Peyer's patch (tissue), 4 donors: ENCODE measurements at places on chromosomes 2 and 18. TPM values are rescaled to one million over a fixed set of nuclear protein-coding genes. Genes with fewer than 3 reads are reported as not detected.

GRCh38 chr2:100703213-100703612, 116.7 kb upstream of the NPAS2 start:
- no peak for DNase-seq

G6PC2 gene
- not detected for total RNA-seq

KCNK3 gene
- 0.76 TPM for total RNA-seq

ERMN gene
- 0.40 TPM for total RNA-seq

- DNase-seq, result no peak
Observed at GRCh38 chr18:49893036-49893435, 79.7 kb upstream of the ACAA2 start.

GKN2 gene
- not detected for total RNA-seq

- peak; percentile 56 for DNase-seq
Observed at GRCh38 chr18:3458378-3458777, 8.4 kb downstream of the TGIF1 start.

VIL1 gene
- 779 TPM for total RNA-seq

- DNase-seq, result no peak
Observed at GRCh38 chr2:151482171-151482725, 72.5 kb downstream of the RIF1 start.

DNA sequence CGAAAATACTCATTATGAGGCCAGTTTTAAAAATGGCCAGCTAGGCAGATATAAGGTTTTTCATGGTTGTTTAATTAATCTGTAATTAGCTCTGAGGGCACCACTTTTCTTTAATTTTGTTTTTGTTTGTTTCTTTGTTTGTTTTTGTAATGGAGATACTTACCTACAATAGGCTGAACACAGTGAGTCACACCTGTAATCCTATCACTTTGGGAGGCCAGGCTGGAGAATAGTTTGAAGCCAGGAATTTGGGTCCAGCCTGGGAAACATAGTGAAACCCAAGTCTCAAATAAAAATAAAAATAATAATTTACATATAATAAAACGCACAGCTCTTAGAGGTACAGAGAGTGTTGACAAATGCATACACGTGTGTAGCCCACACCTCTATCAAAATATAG, 56.8 kb upstream of the MSH2 start:
- no peak for DNase-seq

IL36G gene
- total RNA-seq, result not detected

DNA sequence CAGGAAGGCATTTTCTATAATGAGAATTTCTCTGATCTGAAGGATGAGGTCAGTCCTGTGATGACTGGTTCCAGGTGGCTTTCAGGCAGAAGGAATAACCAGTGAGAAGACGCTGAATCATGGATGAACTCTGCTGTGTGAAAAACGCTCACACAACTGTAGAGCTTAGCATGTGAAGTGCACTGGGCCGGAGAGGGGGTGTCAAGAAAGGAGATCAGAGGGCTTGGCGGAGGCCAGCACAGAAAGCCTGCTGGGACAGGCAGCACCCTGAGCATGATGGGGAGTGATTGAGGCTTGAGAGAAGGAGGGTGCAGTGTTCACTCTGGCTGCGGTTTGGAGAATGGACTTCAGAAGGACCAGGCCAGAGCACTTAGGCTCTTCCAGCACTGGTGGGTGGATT, 236.5 kb downstream of the TPGS2 start:
- no peak for DNase-seq

- DNase-seq, result no peak
Observed at GRCh38 chr2:113762377-113763118, 6.1 kb upstream of the SLC35F5 start.

EPAS1 gene
- total RNA-seq, result 114 TPM

DNA sequence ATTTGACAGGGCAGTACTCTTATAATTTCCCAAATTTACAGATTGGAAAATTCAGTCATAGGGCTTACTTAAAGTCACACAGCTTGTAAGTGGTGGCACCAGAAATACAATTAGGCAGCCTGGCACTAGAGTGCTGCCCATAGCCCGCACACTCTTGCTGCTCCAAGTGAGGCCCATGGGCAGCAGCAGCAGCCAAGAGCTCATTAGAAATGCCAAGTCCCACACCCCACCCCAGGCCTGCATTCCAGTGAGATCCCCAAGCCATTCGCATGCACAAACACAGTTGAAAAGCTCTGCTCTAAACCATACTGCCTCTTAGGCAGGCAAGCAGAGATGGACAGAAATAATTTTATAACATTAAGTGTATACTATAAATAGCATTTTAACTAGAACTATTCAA, 379.3 kb upstream of the PKDCC start:
- DNase-seq, result no peak

DNMT3A gene
- 10.7 TPM for total RNA-seq
